ENCODE measurements at places on chromosomes 6 and 20.

DNA sequence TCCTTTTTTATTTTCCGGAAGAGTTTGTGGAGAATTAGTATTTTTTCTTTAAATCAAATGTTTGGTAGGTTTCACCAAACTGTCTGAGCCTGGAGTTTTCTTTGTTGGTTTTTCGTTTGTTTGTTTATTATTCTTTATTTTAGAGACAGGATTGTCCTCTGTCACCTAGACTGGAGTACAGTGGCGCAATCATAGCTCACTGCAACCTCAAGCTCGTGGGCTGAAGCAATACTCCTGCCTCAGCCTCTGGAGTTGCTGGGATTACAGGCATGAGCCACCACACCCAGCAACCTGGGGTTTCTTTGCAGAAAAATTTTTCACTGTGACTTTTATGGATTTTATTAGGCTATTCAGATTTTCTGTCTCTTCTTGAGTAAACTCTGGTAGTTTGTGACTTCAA, 120.2 kb upstream of the LOC128125822 start:
- no peak for DNase-seq

- no peak for DNase-seq
These were observed 372.1 kb upstream of the CNR1 start for GRCh38 chr6:88538130-88538706.

DNA sequence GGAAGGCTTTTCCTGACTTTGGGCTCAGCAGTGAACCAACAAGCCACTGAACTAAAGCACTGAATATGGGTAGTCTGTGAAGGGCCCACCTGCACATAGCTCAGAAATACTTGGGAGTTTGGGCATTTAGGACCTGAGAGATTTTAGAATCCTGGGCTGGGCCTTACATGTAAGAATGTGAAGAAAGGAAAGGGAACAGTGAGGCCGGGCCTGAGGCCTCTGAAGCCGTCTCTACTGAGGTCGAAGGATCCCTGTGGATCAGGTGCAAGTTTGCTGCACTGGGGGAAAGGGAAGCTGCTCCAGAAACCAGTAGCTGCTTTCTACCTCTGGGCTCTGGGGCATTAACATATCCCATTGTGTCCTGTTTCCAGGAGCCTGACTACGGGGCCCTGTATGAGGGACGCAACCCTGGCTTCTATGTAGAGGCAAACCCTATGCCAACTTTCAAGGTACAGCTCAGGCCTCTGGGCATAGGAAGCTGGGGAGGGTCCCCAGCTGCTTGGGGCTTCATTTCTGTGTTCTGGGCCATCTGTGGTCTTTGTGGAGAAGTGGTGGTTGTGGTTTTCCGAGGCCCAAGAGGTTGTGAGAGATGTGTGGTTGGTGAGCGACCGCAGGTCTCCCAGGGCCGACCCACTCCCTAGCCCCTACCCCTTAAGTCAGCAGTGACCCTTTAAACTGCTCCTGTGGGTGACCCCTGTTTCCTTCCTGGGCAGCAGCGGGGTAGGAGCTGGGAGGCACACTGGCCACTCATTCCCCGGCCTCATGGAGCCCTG, 30.3 kb downstream of the PLCG1 start:
- no peak for DNase-seq

GRCh38 chr20:38673725-38674091, 50.6 kb upstream of the SLC32A1 start:
- DNase-seq = no peak

DNA sequence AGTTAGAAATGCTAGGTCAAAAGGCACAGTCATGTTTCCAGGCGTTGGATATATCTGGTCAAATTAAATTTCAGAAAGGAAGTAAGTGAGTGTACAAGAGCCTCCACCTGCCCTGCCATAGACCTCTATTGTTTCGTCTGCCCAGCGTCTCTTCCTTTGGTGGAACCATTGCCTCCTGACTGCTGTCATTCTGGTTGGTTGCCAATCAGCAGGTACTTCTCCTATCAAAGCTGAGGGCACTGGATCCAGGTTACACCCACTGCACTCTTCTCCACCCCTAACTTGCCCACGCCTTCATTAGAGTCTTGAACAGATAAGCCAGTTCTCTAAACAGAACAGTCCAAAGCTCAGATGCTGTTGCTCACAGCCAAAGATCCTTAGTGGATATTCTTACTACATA, 2.6 kb upstream of the WFDC5 start:
- DNase-seq = no peak

DNA sequence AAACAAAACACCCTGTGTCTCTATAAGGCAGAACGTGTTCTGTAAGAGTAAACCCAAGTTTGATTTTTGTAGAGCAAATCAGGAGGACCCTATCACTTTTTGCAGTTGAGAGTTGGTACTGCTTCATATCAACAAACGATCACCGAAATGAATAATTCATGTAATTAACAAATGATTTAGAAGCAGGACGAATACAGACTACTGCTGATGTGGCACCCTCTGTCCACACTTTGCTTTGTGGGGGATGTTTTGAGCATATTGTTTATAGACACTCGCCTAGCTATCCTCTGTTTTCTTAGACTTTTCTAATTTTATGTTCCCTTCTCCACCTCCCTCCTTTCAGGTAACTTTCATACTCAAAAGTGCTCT, 1.5 kb downstream of the CD2AP start:
- no peak for DNase-seq

Data from cortex of kidney (tissue), 1 donor.